ENCODE measurements at places on chromosomes 2 and 18. TPM values are rescaled to one million over a fixed set of nuclear protein-coding genes. Genes with fewer than 3 reads are reported as not detected.

Gene IL36G
- total RNA-seq: not detected

DNA sequence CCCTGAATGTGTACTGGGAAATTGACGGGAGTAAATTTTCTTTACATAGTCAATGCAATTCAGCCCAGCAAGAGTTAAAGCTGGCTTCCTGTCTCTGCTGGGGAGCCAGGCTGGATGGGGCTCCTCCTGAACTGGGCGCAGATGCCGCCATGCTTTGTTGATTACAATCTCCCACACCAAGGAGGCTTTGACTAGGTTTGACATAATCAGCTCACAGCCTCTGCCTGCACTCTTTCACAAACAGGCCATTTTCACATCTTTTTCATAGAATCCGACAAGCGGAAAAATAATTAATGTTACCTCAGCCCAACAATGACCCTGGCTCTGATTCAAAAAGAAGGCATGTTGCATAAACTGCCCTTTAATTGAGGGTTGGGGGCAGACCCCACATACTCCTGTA is 54.3 kb downstream of the FOXI3 start:
- H3K27ac ChIP-seq: no peak overlapping the region
- no peaks in the 10 kb centered on the region for H3K4me1 ChIP-seq
- no peaks in the 10 kb centered on the region for H3K36me3 ChIP-seq
- DNase-seq: no peak
- H3K4me3 ChIP-seq: no peak overlapping the region
- H3K27me3 ChIP-seq: no peaks in the 10 kb centered on the region

- no peak for DNase-seq
- no peaks in the 10 kb centered on the region for H3K36me3 ChIP-seq
- no peak overlapping the region for H3K27ac ChIP-seq
- H3K4me1 ChIP-seq: no peaks in the 10 kb centered on the region
- no peaks in the 10 kb centered on the region for H3K27me3 ChIP-seq
Measured at GRCh38 chr2:74025971-74026612, 41.4 kb downstream of the TET3 start.

DNA sequence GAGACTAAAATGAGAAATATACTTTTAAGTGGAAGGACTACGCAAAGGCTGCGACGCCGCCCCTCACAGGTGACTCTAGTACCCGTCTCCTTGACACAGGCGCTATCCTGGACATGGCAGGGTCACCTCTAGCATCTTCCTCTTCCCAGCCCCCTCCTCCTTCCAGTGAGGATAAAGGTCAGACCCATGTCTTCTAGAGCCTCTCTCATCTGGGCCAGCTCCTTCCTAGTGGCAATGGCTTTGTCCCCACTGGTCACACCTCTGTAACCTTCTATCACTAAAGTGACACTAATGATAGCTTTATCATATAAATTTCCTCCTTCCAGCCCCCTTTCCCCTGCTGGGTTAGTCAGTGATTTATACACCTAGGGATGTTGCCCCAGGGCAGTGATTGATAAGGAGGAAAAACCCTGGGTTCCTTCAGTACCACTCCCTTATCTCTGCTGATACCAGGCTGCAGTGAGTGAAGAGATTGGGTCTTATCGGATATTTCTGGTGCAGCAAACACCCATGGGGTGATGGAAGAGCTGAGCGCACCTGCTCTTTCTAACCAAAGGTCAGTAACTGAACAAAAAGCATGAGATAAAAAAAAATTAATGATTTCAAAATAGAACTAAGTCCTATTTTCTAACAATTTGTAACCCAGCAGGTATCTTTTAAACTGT is 62.0 kb upstream of the FZD5 start:
- H3K27ac ChIP-seq: no peak overlapping the region
- no peaks in the 10 kb centered on the region for H3K4me1 ChIP-seq
- H3K36me3 ChIP-seq: no peaks in the 10 kb centered on the region
- no peak for DNase-seq

GRCh38 chr2:151379169-151379568 is 21.8 kb downstream of the TNFAIP6 start:
- no peak overlapping the region for H3K27ac ChIP-seq
- H3K27me3 ChIP-seq: no peaks in the 10 kb centered on the region
- H3K4me1 ChIP-seq: no peaks in the 10 kb centered on the region
- no peak for DNase-seq
- no peaks in the 10 kb centered on the region for H3K36me3 ChIP-seq

DNA sequence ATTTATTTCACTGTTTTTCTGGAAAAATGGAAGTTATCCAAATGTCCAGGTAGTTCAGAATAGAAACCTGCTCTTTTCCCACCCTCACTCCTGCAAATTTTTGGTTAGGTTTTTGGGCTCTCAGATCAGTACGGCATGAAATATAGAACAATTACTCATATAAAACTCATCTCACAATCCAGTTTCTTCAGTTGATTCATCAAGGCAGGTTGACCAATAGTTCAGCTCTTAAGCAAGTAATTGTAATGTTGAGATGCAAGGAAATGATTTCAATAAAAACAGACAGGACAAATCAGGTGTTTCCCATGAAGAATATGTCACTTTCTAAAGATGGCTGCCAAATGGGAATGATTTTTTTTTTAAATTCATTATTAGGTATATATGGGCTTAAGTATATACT is 2.0 kb downstream of the RAB27B start:
- no peak overlapping the region for H3K4me3 ChIP-seq
- no peaks in the 10 kb centered on the region for H3K36me3 ChIP-seq
- no peaks in the 10 kb centered on the region for H3K4me1 ChIP-seq
- H3K27me3 ChIP-seq: no peaks in the 10 kb centered on the region

- H3K36me3 ChIP-seq: no peaks in the 10 kb centered on the region
- no peak overlapping the region for H3K4me3 ChIP-seq
- no peak overlapping the region for H3K27ac ChIP-seq
- H3K27me3 ChIP-seq: no peaks in the 10 kb centered on the region
Measured at GRCh38 chr2:160721089-160722040, 227.8 kb upstream of the RBMS1 start.
